Activated CD8-positive, alpha-beta T cell treated with anti-CD3 and anti-CD28 coated beads for 36 hours (primary cell): ENCODE measurements at places on chromosomes 2 and 18. TPM values are rescaled to one million over a fixed set of nuclear protein-coding genes. Genes with fewer than 3 reads are reported as not detected.

- peaks cover 5% of the 10 kb centered on the region for H3K27me3 ChIP-seq
- no peaks in the 10 kb centered on the region for H3K36me3 ChIP-seq
- no peak overlapping the region for H3K4me3 ChIP-seq
- no peak for DNase-seq
Observed at GRCh38 chr2:224111576-224111975, 72.5 kb upstream of the SERPINE2 start.

- H3K27me3 ChIP-seq, result peaks cover 2% of the 10 kb centered on the region
- H3K36me3 ChIP-seq, result peaks cover 5% of the 10 kb centered on the region
- H3K27ac ChIP-seq, result no peak overlapping the region
- DNase-seq, result no peak
Observed at GRCh38 chr2:157500334-157500733, 56.4 kb upstream of the CYTIP start.

- DNase-seq, result no peak
- H3K4me3 ChIP-seq, result no peak overlapping the region
- no peaks in the 10 kb centered on the region for H3K27me3 ChIP-seq
Observed at GRCh38 chr2:106990297-106990696, 104.3 kb upstream of the ST6GAL2 start.

- no peak overlapping the region for H3K27ac ChIP-seq
- H3K36me3 ChIP-seq, result no peaks in the 10 kb centered on the region
- H3K4me3 ChIP-seq, result no peak overlapping the region
- H3K27me3 ChIP-seq, result no peaks in the 10 kb centered on the region
- H3K4me1 ChIP-seq, result no peaks in the 10 kb centered on the region
Observed at GRCh38 chr2:23561088-23561487, 176.1 kb downstream of the KLHL29 start.

DNA sequence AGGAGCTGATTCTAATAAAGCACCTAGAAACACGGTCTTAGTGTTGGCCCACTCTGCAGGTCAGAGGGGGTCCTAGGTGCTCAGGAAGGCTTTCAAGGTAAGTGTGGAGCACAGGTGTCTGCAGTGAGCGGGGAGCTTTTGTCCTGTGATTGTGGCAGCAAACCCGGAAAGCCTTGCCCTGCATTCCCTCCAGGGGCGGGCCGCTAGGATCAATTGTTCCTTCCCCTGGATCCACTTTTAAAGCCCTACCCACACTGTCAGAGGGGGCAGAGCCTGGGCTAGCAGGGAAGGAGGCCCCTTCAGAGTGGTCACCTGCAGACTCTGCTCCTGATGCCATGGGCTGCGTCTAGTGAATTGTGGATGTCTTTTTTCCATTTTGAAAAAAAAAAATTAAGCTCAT, 176.0 kb downstream of the CTIF start:
- H3K27ac ChIP-seq, result no peak overlapping the region
- H3K4me3 ChIP-seq, result no peak overlapping the region
- no peak for DNase-seq
- no peaks in the 10 kb centered on the region for H3K27me3 ChIP-seq

- H3K4me1 ChIP-seq, result no peaks in the 10 kb centered on the region
- no peak overlapping the region for H3K27ac ChIP-seq
- peaks cover 3% of the 10 kb centered on the region for H3K36me3 ChIP-seq
- H3K27me3 ChIP-seq, result no peaks in the 10 kb centered on the region
Observed at GRCh38 chr2:217283460-217283859, 423.6 kb upstream of the TNP1 start.

- DNase-seq, result no peak
- H3K27ac ChIP-seq, result no peak overlapping the region
- no peaks in the 10 kb centered on the region for H3K27me3 ChIP-seq
- no peak overlapping the region for H3K4me3 ChIP-seq
Observed at GRCh38 chr2:241797441-241798080, 11.4 kb upstream of the NEU4 start.

DNA sequence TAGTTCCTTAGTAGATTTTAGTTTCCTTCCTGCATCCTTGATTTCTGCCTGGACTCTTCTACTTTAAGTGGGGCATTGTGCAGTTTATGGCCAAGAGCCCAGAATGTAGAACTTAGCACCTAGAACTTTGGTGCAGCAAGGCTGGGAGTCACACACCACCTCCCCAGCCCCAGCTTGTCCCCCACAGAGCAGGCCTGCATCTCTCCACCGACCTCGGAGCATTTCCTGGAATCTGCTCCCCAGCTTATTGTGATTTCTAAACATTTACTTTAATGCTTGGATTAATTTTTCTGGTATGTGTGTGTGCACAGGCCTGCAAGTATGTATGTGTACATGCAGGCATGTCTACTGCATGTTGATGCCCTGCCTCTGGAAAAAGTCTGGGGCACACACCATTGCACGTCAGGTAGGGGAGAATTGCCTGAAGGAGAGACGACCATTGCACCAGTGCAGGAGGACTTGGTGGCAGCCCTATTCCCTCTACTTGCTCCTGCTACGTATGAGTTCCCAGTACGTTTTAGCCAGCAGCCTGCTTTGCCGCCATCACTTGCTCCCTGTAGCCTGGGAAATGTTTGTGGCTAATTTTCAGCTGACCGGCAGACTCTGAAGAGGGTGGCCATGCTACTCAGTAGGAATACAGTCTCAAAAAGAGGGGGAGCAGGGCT, 419.9 kb upstream of the HS6ST1 start:
- peaks cover 15% of the 10 kb centered on the region for H3K4me1 ChIP-seq
- H3K36me3 ChIP-seq, result no peaks in the 10 kb centered on the region
- no peak for DNase-seq
- peaks cover 17% of the 10 kb centered on the region for H3K27me3 ChIP-seq
- H3K4me3 ChIP-seq, result no peak overlapping the region
- H3K27ac ChIP-seq, result no peak overlapping the region

DNA sequence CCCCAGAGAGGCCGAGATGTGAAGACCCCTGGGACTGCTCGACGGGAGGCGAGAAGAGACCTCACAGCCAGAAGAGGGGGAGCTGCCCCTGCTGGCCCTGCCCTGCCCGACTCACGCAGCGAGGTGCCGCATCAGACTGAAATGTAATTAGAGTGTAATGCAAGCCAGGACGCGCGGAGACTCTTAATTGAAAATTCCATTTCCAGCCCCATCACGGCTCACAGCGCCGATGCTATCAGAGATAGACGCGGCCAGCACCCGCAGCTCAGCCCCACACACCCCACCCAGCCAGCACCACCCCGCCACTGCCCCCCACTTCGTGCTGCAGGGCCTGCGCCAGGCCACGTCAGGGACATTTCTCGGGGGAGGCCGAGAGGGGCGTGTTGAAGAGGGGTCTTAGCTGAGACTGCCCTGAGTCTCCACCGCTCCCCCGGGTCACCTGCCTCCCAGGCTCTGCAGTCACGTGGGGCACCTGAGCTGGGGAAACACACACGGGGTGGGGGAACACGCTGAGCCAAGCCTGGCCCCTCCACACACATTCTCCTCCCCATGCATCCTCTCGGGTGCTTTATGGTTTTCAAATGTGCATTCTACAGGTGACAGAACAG, 78.1 kb downstream of the TEX51 start:
- peaks cover 13% of the 10 kb centered on the region for H3K4me1 ChIP-seq
- H3K27ac ChIP-seq, result no peak overlapping the region
- no peak for DNase-seq
- H3K36me3 ChIP-seq, result no peaks in the 10 kb centered on the region
- no peak overlapping the region for H3K4me3 ChIP-seq

- no peak overlapping the region for H3K4me3 ChIP-seq
- H3K27ac ChIP-seq, result no peak overlapping the region
- peaks cover 5% of the 10 kb centered on the region for H3K4me1 ChIP-seq
- H3K36me3 ChIP-seq, result no peaks in the 10 kb centered on the region
- H3K27me3 ChIP-seq, result no peaks in the 10 kb centered on the region
Observed at GRCh38 chr2:42369532-42370229, 8.7 kb upstream of the COX7A2L start.

GRCh38 chr2:102289129-102289528, 22.2 kb upstream of the IL1RL1 start:
- peaks cover 3% of the 10 kb centered on the region for H3K27me3 ChIP-seq
- H3K4me3 ChIP-seq, result no peak overlapping the region
- peaks cover 15% of the 10 kb centered on the region for H3K4me1 ChIP-seq
- H3K36me3 ChIP-seq, result no peaks in the 10 kb centered on the region

DNA sequence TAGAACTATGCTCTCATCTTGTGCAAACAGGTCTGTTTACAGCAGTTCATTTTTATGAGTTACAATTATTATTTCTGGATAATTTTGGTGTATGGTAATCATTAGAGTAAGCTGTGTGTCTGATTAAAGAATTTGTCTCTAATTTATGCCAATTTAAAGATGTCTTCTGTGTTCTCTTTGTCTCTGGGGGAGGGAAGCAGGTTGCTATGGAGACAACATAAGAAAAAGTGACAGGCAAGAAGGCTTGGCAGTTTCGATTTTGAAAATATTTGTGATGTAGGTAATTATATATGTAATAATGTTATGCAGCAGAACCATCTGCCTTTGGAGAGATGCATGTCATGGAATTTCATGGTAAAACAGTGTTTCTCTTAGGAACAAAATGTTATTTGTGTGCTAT, 78.2 kb downstream of the SH3RF3 start:
- H3K4me1 ChIP-seq, result peaks cover 24% of the 10 kb centered on the region
- H3K27me3 ChIP-seq, result peaks cover 18% of the 10 kb centered on the region
- DNase-seq, result no peak
- no peak overlapping the region for H3K4me3 ChIP-seq

- no peaks in the 10 kb centered on the region for H3K4me1 ChIP-seq
- H3K27me3 ChIP-seq, result peaks cover 25% of the 10 kb centered on the region
- peak; percentile 47 for DNase-seq
- peaks cover 4% of the 10 kb centered on the region for H3K36me3 ChIP-seq
Observed at GRCh38 chr2:173884025-173884802, 81.0 kb downstream of the SP3 start.

DNA sequence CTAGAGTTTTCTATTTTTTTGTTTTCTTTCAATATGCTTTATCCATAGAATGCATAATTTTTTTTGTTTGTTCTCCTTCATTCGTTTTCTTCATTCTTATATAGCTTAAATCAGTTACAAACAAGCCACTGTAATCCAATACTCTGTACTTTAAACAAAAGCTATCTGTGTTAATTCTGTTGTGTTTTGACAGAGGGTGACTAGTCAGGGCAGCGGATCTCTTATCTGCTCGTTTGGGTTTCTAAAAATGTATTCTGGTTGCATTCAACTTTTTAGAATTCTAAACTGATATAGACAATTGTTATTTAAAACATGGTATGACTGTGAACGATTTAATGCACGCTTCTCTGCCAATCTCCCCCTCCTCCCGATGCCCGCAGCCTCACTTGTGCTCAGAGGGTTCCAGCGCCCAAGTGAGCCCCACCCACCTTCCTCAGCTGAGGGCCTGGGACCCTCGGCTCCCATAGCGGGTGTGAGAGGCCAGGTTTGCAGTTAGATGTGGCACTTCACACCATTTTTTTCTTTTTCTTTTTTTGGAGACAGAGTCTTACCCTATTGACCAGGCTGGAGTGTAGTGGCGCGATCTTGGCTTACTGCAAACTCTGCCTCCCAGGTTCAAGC, 44.1 kb downstream of the NCK2 start:
- H3K36me3 ChIP-seq, result peaks cover 46% of the 10 kb centered on the region
- DNase-seq, result no peak
- H3K4me3 ChIP-seq, result peak overlapping the region; percentile 14
- H3K27ac ChIP-seq, result peak overlapping the region; percentile 97
- H3K27me3 ChIP-seq, result no peaks in the 10 kb centered on the region

GRCh38 chr18:9709304-9709877, 1.3 kb downstream of the RAB31 start:
- peak overlapping the region; percentile 72 for H3K4me3 ChIP-seq
- no peak for DNase-seq
- H3K36me3 ChIP-seq, result no peaks in the 10 kb centered on the region
- H3K27me3 ChIP-seq, result peaks cover 70% of the 10 kb centered on the region
- H3K27ac ChIP-seq, result no peak overlapping the region

DNA sequence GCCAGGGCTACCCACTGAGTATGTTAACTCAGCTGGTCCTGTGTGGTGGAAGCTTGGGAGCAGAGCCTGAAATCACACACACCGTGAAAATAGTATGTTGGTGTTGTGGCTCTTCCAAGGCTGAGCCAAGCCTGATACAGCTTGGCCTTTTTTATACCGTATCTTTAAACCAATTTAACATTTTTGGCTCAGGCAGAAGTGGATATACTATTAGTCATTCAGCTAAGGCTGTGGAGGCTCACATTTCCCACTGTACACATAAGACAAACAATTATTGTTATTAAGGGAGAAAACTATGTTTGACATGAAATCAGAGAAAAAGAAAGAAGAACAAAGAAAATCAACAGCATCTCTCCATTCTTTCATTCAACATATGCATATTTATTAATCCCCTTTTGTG, 159.0 kb downstream of the BCL11A start:
- H3K4me3 ChIP-seq, result no peak overlapping the region
- DNase-seq, result no peak
- H3K27me3 ChIP-seq, result no peaks in the 10 kb centered on the region
- H3K4me1 ChIP-seq, result no peaks in the 10 kb centered on the region
- no peaks in the 10 kb centered on the region for H3K36me3 ChIP-seq

DNA sequence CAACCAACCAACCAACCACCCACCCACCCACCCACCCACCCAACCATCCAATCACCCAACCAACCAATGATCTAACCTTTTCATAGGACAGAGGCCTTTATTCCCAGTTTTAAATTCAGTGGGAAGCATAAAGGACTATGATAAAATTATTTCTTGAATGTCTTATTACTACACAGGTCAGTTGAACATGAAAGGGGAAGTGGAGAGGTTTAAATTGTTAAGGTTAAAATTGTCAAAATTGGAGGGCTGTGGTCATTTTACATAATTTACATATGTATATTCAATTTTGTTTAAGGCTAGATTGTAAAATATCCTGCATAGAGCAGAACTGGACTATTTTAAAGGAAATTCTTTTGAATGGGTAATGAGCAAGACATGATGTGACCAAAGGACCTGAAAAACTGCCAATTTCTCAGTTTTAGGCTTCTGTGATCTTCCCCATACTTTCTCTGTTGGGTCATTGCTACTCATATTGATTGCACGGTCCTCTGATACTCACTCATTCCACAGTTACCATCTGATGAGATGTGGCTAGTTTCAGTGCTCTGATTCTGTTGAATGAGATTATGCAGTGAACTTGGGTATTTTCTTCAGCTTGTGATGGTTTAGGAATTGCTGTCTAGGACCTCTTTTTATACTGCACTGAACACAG, 127.4 kb downstream of the PLCL1 start:
- no peaks in the 10 kb centered on the region for H3K27me3 ChIP-seq
- no peak for DNase-seq
- no peak overlapping the region for H3K27ac ChIP-seq
- H3K4me3 ChIP-seq, result no peak overlapping the region
- H3K36me3 ChIP-seq, result no peaks in the 10 kb centered on the region
- H3K4me1 ChIP-seq, result peaks cover 19% of the 10 kb centered on the region

PRSS56 gene
- total RNA-seq, result not detected

SLC14A1 gene
- 3.1 TPM for total RNA-seq

OR6B2 gene
- total RNA-seq, result not detected

PKDCC gene
- not detected for total RNA-seq

TDRD15 gene
- total RNA-seq, result not detected

COL3A1 gene
- not detected for total RNA-seq

ELOA2 gene
- not detected for total RNA-seq

REEP1 gene
- 0.25 TPM for total RNA-seq

CCDC88A gene
- 14.8 TPM for total RNA-seq

CABLES1 gene
- total RNA-seq, result 2.0 TPM
